ENCODE measurements at places on chromosomes 1 and 21.

- DNase-seq = peak; percentile 50
These were observed 5.5 kb downstream of the SORT1 start for GRCh38 chr1:109392037-109392787.

DNA sequence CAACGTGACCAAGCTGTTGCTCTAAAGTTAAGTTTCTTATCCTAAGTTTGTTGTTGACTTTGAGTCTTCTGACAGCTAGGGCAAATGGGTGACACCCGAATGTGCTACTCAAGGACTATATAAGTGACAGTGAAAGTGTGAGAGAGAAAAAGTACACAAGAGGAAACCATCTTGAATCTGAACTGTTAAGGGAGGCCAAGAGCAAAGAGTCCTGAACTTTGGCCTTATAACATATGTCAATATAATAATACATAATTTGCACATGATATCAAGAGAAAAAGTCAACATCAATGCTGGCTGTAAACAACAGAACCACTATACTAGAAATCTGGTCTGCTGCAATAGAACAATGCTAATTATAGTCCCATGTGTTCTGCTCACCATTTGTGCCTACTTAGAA is 29.5 kb downstream of the SYNJ1 start:
- DNase-seq = no peak

DNA sequence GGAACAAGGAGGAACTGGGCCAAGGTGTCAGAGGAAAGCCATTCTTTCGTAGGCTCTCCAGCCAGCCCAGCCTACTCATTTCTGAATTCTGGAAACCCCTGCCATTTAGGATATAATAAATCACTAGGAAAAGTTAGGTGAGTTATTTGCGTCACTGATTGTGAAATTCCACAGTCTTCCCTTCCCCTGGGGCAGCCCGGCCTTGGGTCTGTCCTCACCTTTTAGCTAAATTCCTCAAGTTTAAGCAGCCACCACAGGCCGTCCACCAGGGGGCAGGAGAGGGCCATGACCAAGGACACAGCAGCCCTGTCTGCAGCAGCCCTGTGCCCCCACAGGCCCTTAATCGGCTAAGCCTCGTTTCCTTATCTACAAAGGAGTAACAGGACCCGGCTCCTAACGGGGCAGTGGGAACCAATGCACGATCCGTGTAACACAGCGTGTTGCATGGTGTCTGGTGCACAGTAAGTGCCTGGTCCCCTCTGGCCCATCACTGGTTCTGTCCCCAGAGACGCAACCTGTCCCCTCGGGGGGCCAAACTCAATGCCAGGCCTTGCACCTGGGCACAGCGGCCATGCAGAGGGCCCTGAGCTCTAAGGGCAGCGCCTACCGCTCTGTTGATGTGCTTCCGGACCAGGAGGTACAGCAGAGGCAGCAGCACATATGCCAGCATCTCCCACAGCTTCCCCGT is 18.1 kb downstream of the GPR157 start:
- DNase-seq = peak; percentile 63

DNA sequence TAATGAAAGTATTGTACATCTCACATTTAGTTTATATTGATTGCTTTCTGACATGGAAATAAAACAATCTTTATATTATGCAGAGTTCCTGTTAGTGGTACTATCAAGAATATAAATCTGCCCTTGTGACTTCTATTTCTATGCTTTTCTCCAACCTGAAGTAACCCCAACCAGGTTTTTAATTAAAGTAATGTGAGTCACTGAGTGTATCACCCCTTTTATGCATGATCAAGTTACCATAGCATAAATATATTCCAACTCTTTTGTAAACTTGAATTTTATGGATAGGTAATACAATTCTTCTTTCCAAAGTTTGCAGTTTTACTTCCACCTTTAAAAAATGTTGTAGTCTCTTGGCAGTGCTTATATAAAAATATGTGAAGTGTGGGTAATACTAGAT is 532.3 kb downstream of the USP25 start:
- no peak for DNase-seq

DNA sequence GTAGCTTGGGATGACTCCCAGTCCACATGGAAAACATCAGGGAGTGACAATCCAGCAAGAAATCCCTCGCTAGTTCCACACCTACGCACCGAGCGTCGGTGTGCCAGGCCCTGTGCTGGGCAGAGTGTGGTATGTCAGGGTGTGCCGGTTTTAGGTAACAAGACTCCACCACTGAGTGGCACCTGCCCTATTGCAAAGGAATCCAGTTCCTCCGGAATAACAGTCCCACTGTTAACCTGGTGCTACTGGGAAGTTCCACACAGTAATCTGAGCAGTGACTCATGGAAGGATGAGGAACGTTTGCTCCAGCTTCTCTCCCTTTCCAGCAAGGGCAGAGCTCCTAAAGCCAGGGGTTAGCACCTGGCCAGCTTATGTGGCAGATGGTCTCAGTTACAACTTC is 14.3 kb downstream of the RNF207 start:
- no peak for DNase-seq

All from caudate nucleus (tissue), 63 donors.